ENCODE measurements at places on chromosomes 6 and 20.

DNA sequence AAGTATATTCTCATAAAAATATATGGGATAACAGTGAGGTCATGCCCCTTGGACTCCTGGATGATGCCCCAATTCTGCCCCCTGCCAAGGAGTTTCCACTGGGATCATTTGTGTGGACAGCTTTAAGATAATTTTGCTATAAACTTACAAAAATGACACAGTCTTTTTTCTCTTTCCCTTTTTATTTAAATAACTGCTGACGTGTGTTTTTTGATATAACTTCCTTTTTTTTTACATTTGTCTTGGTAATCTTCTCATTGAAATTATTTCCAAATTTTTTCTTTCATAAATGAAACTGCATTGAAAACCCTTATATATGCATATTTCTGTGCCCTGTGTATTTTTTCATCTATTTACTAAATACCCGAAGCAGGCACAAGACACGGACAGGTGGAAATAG lies 31.3 kb downstream of the CST9L start:
- DNase-seq = no peak

DNA sequence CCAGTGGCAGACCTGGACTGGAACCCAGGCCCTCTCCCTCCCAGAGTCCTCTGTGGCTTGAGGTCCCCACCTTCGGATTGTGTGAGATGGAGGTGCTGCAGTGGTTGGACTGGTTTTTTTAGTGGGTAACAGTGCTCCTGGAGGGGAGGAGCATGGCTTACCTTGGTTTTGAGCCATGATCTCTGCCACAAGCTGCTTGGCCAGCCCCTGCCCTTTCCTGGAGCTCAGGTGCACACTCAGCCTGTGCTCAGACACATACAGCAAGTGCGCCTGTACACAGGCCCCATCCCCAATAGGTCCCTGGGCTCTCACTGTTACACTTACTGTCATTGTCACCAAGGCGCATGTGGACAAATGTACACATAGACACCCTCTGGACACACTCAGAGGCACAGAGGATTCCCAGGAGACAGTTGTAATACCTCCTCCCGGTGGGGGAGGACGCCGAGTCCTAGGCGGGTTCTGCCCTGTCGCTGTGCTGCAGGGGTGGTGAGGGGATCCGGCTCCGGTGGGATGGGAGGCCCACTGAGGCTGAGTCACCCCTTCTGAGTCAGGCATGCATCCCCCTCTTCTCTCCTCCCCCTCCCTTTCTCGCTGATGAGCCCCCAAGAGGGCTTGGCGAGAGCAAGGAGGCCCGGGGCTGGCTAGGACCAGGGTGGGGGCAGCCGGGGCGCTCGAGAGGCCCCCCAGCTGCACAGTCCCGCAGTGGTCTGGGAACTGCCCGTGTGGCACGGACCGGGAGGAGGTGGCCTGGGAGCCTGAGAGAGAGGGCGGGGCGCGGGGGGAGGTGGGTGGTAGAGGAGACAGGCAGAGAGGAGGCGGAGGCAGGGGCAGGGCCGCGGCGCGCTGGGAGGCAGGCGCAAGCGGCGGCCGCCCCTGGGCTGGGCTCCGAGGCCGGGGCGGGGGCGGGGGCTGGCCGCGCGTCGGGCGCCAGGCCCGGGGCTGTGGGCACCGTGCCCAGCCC lies 522 bp upstream of the EPB41L1 start:
- peak; percentile 89 for DNase-seq

DNA sequence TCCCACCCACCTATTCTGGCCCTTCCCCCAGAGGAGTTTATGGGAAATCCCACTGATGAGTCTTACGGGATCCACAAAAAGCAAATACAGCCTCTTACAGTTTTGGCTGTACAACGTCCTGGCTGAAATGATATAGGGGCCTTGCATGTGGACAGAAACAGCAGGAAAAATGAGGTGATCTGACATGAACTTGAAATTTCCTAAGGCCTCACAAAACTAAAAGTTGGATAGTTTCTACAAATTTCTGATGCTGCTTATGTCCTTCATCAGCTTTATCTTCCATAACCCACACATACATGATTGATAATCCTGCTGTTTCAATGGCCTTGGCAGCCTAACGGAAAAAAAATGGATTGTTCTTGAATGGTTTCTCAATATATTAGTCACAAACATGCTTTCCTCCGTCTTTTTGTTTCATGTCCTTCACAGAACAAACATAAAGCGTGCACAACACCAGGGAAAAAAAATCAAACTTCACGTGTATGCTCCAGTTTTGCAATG lies 118.8 kb downstream of the BMP5 start:
- DNase-seq = no peak

- DNase-seq = no peak
These were observed 110.7 kb downstream of the ZDHHC14 start for GRCh38 chr6:157491571-157492232.

GRCh38 chr6:131549811-131550210 lies 23.2 kb upstream of the ARG1 start:
- DNase-seq = no peak

- no peak for DNase-seq
These were observed 144.2 kb downstream of the TBXT start for GRCh38 chr6:166023273-166023989.

- no peak for DNase-seq
These were observed 74.4 kb downstream of the PRL start for GRCh38 chr6:22222469-22222868.

DNA sequence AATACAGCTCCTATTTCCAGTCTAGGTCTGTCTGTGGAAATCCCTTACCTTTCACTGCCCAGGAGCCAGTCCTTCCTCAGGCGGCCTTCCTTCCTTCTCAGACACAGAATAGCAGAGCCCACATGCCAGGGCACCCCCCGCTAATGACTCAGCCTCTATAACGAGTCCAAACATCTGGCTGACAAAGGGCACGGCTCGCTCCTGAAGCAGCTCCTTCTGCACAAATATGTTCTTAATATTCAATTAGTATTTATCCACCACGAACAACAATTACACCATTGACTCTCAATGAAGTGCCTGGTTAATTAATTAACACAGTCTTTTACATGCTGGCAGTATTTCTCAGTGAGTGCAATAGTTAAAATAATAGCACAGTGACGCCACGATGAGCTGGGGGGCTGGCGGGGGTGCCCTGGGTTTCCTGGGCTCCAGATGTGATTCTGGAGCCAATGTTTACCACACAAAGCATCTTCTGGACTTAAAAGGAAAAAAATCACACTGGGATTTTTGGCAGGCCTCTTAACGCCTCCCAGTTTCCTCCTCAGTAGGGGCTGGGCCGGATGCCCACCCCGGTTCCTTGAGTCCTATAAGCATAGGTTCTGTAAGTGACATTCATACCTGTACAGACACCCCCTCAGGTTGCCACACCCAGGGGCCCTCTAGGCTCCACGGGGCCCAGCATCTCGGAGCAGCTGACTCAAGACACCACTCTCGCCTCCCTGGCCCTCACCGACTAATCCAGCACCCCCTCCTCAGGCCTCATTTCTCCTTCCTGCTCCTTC lies 158.6 kb upstream of the MLN start:
- DNase-seq = peak; percentile 65

DNA sequence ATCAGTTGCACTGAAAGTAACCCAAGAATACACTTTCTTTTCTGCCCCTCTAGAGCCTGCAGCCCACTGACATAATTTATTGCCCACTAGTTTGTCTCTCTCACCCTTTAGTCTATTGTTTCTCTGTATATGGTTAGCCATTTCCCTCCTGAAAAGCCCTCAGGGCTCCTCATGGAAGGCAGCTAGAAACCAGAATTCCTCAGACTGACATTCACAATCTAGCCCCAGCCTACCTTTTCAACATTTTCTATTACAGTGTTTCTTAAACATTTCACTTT lies 21.4 kb upstream of the PAQR8 start:
- no peak for DNase-seq

GRCh38 chr6:65399355-65400084 lies 307.5 kb downstream of the EYS start:
- DNase-seq = no peak
